ENCODE measurements at places on chromosomes 3 and 15.

- H3K4me3 ChIP-seq, result no peak overlapping the region
- no peak for DNase-seq
- peaks cover 5% of the 10 kb centered on the region for H3K4me1 ChIP-seq
Measured at GRCh38 chr15:99958426-99959097, 225.3 kb upstream of the LYSMD4 start.

DNA sequence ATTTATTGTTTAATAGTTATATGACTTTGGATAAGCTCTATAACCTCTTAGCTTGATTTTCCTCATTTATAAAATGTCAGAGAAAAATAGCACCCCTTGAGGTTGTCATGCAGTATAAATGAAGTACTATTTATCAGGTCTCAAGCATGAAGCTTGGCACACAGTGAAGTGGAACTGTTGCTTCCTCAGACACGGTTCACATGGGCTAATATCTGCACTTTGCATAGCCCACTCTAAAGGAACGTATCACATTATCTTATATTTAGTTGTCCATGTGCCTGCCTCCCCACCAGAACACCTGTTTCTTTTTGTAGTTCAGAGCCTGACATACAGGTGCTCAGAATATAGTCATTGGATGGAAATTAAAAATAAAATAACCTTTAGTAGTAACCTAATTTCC lies 273.7 kb downstream of the SOX2 start:
- no peak overlapping the region for H3K4me3 ChIP-seq
- DNase-seq, result no peak
- H3K36me3 ChIP-seq, result no peaks in the 10 kb centered on the region
- H3K27ac ChIP-seq, result no peak overlapping the region
- H3K4me1 ChIP-seq, result no peaks in the 10 kb centered on the region

DNA sequence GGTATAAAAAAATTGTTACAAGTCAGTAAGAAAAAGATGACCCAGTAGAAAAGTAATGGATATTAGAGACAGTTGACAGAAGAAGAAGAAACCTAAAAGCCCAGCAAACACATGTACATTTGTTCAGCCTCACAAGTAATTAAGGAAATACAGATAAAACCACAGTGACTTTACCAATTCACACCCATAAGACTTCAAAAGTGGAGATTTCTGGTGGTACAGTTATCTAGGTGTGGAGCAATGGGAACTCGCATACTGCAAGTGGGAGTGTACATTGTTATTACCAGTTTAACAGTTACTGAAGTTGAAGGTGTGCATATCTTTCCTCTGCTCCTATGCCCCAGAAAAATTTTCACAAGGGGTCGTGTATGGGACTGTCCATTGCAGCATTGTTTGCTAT lies 18.1 kb upstream of the MAPKBP1 start:
- H3K4me1 ChIP-seq, result no peaks in the 10 kb centered on the region
- no peak overlapping the region for H3K27ac ChIP-seq
- H3K4me3 ChIP-seq, result no peak overlapping the region
- no peaks in the 10 kb centered on the region for H3K27me3 ChIP-seq
- peaks cover 53% of the 10 kb centered on the region for H3K36me3 ChIP-seq

DNA sequence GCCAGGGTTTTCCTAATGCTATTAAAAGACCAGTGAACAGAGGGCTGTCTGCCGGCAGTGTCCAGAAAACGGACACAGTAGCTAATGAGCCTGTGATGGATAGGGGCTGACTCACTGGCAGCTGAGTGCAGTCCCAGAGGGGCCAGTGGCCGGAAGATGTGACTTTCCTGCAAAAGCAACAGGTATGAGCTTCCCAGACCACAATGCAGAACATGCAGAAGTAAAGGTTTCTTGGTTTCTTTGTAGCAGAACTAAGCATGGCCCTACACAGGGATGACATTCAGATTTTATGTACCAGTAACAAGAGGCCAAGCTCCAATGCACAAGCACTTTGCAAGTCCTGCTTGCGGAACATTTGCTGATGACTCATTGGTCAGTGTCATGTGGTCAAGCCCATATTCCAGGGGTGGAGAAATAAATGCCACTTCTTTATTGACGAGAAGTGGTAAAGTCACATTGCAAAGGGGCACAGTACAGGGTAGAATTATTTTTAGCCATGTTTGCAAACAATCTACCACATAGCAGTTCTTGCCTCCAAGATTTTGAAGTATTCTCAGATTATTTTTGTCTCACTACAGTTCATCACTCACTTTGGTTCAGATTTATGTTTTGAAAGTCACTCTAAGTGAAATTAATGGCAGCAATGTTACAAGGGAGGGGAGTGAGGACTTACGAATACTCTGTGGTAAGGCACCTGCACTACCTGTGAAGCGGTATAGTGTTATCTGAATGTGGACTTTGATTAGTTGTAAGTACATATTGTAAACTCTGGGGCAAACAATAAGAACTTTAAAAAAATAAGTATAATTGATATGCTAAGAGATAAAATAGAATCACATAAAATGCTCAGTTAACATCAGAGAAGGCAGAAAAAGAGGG lies 263.3 kb downstream of the ABHD5 start:
- H3K4me1 ChIP-seq, result peaks cover 5% of the 10 kb centered on the region
- H3K27me3 ChIP-seq, result peaks cover 4% of the 10 kb centered on the region
- H3K27ac ChIP-seq, result no peak overlapping the region
- no peak for DNase-seq

DNA sequence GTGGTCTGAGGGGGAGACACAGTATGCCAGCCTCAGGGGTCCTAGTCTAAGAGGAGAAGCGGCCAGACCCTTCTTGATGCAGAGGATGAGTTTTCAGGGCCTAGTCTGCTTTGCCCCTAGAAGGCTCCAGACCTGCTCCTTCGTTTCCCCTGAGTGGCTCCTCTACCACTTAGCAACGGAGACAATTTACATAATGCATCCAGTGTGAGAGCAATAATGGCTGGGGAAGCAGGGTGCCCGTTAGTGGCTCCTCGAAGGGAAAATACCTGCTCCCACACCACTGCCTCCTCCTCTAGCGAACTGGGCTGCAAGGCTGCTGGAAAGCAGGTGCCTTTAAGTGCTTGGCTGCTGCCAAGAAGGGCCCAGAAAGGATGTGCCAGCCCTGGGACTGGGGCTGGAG lies 38.9 kb downstream of the CACNA2D2 start:
- H3K4me1 ChIP-seq, result no peaks in the 10 kb centered on the region
- H3K27me3 ChIP-seq, result no peaks in the 10 kb centered on the region
- H3K27ac ChIP-seq, result no peak overlapping the region
- no peak overlapping the region for H3K4me3 ChIP-seq

DNA sequence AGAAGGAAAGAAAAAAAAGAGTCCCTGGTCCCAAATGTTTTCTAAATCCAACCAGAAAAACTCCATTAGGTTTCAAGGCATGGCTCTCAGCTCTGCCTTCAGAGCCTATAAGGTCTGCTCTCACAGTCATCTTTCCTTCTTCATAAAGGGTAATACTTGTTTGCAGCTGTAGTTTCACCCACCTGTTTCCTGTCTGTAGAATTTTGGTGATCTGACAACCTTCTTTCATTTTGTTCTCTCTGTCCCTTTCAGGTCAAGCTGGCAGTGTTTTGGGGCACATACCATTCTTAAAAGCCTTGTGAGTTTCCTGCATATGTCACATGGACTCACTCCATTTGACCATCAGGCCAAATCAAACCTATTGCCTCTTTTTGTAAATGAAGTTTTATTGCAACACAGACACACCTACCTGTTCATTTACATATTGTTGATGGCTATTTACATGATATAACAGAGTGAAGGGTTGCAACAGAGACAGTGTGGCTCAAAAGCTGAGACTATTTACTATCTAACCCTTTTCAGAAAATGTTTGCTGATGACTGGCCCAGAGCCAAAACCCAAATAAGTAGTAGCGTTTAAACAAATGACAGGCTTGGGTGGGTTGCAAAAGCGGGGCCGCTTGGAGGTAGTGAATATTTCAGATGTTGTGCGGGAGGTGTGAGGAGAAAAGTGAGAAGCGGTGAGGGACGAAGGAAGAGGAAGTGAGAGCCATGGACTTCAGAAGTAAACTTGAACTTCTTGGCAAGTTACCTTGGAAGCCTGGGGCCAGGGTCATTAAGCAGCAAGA lies 292.7 kb upstream of the PROK2 start:
- no peaks in the 10 kb centered on the region for H3K36me3 ChIP-seq
- H3K4me3 ChIP-seq, result no peak overlapping the region
- H3K4me1 ChIP-seq, result no peaks in the 10 kb centered on the region
- no peak for DNase-seq
- H3K27ac ChIP-seq, result no peak overlapping the region
- no peaks in the 10 kb centered on the region for H3K27me3 ChIP-seq

GRCh38 chr3:60190073-60190472 lies 1061.2 kb downstream of the FHIT start:
- no peaks in the 10 kb centered on the region for H3K36me3 ChIP-seq
- H3K4me1 ChIP-seq, result no peaks in the 10 kb centered on the region
- H3K4me3 ChIP-seq, result no peak overlapping the region
- no peak overlapping the region for H3K27ac ChIP-seq
- no peak for DNase-seq

- H3K27me3 ChIP-seq, result no peaks in the 10 kb centered on the region
- no peak overlapping the region for H3K4me3 ChIP-seq
Measured at GRCh38 chr3:48877671-48878070, 21.0 kb downstream of the SLC25A20 start.

DNA sequence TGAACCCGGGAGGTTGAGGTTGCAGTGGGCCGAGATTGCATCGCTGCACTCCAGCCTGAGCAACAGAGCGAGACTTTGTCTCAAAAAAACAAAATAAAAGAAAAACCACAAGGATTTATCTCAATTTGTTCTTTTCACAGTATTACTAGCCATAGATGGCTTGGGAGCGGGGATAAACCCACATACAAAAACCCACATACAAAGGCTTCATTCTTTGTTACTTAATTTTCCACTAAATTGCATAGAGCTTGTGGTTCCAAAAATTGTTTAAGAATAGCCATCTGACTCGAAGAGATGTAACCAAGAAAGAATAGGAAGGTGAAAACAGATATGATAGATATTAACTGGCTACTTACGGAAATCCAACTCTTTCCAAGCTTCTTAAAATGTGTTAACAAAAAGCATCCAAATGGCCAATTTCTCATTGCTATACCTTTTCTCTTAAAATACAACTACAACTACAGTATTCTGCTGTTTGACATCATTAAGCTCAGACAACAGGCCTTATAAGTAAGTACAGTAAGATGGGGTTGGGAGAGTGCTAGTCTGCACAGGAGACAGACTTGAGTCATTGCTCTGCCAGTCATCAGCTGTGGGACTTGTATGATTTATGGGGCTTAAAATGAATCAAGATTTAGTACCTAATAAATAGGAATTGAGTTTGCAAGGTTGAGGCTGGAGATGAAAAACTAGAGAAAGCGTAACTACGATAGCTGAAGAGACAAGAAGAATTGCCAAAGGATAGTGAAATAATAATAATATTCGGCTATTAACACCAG lies 96.6 kb upstream of the PLXND1 start:
- no peak overlapping the region for H3K4me3 ChIP-seq
- DNase-seq, result no peak
- no peaks in the 10 kb centered on the region for H3K36me3 ChIP-seq
- H3K27ac ChIP-seq, result no peak overlapping the region
- no peaks in the 10 kb centered on the region for H3K4me1 ChIP-seq

DNA sequence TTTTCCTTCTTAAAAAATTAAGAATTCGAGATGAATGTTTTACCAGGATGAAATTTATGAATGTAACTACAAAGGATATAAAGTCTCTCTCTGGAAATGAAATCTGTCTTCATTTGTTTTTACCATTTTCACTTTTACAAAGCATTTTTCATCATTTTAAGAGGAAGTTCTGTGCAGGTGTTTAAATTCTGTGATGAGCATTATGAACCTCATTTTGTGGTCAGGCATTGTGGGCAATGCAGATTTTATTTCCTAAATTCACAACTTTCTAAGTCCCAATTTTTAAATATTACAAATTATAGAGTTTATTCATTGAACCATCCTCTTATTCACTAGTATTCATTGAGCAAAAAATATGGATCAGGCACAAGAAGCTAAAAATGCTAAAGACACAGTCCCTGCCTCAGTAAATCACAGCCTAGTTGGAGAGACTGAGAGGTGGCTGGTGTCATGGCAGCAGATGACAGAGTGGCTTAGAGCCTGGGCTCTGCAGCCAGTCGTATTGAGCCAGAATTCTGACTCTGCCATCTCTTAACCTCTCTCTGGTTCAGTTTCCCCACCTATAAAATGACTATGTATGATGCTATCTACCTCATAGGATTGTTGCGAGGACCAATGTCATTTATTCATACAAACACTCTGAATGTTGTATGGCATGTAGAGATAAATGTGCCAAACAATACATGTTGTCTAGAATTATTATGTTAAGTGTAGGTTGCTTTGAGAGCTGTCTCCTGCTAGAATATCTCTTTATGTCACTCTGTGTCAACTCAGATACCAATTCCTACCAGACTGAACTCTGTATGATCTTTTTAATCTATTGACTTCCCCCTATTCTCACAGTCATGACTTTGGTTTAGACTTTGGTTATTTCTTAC lies 7.5 kb upstream of the TGFBR2 start:
- no peaks in the 10 kb centered on the region for H3K36me3 ChIP-seq
- DNase-seq, result no peak
- H3K4me3 ChIP-seq, result no peak overlapping the region
- no peak overlapping the region for H3K27ac ChIP-seq
- H3K27me3 ChIP-seq, result no peaks in the 10 kb centered on the region

DNA sequence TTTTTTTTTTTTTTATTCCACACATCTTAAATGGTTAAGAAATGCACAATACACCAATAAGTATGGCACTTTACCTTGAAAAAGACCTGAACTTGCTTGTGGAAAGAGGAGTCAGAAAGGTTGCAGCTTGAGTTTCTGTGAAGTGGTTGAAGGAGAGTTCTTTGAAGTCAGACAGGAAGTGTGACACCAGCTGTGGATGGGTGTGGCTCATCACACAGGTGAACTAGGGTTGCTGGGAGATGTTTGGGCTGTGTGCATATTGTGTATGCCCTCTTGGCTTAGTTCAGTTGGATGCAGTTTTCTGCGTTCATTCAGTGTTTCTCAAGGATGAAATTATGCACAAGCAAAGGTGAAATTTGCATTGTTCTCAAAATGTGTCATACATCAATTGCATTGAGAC lies 6.3 kb downstream of the AEN start:
- H3K27ac ChIP-seq, result peak overlapping the region; percentile 75
- H3K4me3 ChIP-seq, result peak overlapping the region; percentile 1
- no peaks in the 10 kb centered on the region for H3K27me3 ChIP-seq
- peaks cover 98% of the 10 kb centered on the region for H3K4me1 ChIP-seq
- DNase-seq, result peak; percentile 94
- H3K36me3 ChIP-seq, result peaks cover 45% of the 10 kb centered on the region

GRCh38 chr3:71591101-71591500 lies 7.6 kb upstream of the FOXP1 start:
- H3K27me3 ChIP-seq, result no peaks in the 10 kb centered on the region
- H3K36me3 ChIP-seq, result no peaks in the 10 kb centered on the region
- no peak overlapping the region for H3K4me3 ChIP-seq
- DNase-seq, result no peak
- no peaks in the 10 kb centered on the region for H3K4me1 ChIP-seq

DNA sequence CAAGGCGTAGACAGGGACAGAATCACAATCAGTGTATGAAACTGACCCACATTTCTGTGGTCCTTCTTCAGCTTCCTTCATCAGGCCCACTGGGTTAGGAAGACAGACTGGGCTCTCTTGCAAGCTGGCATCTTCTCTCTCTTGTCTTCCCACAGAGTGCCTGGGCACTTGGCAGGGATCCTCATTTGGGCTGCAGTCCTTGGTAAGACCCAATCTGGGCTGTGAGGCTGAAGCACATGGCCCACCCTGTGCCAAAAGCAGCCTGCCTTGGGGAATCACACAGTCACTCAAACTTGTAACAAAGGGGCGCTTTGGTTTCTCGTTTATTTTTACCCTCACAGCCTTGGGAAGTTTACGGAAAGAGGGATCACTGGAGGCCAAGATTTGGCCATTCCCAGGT lies 8.2 kb upstream of the EPHB3 start:
- no peaks in the 10 kb centered on the region for H3K36me3 ChIP-seq
- peaks cover 8% of the 10 kb centered on the region for H3K27me3 ChIP-seq
- DNase-seq, result no peak
- no peak overlapping the region for H3K4me3 ChIP-seq
- H3K4me1 ChIP-seq, result peaks cover 62% of the 10 kb centered on the region
- no peak overlapping the region for H3K27ac ChIP-seq

All from CD4-positive, alpha-beta T cell (primary cell).